HFFc6 (cell line): ENCODE measurements at places on chromosomes 3 and 15.
A peak's percentile ranks its signal among the peaks of the same experiment; 100 is the strongest.

- DNase-seq = no peak
These were observed 579 bp upstream of the UBE3A start for GRCh38 chr15:25439369-25439836.

DNA sequence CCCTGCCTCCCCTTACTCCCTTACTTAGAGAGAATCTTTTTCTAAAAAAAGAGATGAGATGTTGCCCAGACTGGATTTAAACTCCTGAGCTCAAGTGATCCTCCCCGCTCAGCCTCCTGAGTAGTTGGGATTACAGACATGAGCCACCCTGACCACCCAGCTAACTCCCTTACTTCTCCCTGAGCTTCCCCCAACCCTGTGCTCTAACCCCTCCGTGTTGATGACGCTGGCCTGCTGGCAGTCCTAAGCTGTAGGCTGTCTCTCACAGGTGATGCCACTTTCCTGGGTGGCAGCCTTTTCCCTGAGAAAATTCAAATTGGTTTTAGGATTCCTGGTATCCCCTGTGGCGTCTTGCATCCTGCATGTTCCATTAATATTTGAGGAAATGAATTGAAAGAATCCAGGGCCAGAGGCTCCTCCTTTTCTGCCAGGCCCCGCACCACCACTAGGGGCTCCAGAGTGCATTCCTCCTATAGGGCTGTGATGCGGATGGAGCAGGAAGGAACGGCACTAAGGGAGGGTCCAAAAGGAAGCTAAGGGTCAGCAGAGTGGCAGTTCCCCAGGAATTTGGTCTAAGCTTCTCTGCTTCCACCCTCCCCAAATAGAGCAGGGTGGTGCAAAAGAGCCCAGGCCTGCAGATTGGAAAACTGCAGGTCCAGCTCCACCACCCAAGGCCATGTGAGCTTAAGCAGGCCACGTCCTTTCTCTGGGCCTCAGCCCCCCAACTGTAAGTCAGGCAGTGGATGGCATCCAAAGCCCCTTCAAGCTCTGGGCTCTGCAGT lies 101.1 kb downstream of the DAPK2 start:
- peak; percentile 41 for DNase-seq

GRCh38 chr3:9916734-9917680 lies at the start of gene IL17RC:
TSS of gene IL17RC (plus strand) at chr3:9917098. CDS start at chr3:9917316, 218 bp downstream.
- peak; percentile 95 for DNase-seq

DNA sequence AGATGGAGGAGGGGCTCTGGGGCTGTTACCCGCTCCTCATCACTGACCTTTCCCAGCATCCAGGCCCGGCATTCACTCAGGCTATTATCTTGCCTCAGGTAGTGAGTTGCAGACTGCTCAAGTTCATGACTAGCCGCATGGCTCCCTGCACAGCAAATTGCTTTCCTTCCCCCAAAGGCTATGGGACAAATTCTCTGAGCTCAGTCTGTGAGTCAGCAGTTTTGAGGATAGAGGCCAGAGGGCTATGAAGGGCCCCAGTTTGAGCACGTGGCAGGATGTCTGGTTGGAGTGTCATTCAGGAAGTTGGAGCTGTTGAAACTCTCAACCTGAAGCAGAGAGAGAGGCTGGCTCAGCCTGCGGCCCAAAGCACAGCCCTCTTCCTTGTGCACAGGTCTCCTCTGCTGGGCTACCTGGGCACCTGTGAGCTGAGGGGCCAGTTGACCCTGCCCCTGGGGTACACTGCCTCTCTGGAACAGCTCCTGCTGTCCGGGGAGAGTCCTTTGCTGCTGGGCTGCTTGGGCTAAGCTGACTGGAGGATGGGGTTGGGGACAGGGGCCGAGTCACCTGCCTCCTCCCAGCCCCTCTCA lies 7.9 kb downstream of the FAH start:
- peak; percentile 93 for DNase-seq

DNA sequence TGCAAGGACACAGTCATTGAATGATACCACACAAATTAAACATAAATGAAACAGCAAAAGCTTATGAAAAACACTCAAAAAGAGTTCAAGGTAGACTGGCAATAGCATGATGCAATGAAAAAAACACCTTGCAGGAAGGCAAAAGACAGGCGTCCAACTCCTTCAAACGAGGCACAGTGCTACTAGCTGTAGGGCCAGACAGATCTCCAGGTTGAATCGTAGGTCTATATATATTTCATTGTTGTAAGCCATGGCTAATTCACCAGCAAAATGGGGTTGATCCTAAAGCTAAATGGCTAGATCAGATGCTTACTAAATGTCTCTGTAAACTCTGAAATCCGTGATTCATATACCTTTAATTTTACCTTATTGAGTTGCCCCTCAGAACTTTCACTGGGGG lies 94.2 kb downstream of the THRB start:
- no peak for DNase-seq

DNA sequence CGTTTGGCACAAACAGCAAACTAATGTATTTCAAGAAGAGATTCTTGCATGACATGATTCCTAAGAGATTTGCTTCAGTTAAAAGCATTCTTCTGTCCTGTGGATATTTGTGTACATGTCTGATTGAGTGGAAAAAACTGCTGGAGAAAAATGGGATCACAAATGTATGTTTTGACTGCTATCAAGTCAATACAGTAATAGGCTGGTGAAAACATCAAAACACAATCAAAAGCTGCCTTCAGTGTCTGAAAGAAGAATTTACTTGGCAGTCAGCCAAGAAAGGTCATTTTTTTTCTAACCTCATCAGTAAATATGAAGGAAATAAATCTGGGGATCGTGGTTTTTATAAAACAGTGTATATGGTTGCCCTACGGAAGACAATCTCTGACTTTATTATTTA lies 1214.8 kb downstream of the NSUN3 start:
- no peak for DNase-seq

GRCh38 chr3:14780927-14781507 lies 37.7 kb upstream of the FGD5 start:
- peak; percentile 35 for DNase-seq

GRCh38 chr3:150331978-150332568 lies 76.0 kb upstream of the TSC22D2 start:
- DNase-seq = no peak

- DNase-seq = no peak
These were observed 98.1 kb upstream of the SNRPN start for GRCh38 chr15:24856397-24857390.

- DNase-seq = no peak
These were observed 776.8 kb downstream of the GRM7 start for GRCh38 chr3:7637694-7638093.

- no peak for DNase-seq
These were observed 456.9 kb upstream of the UBE2E2 start for GRCh38 chr3:22746221-22746620.

DNA sequence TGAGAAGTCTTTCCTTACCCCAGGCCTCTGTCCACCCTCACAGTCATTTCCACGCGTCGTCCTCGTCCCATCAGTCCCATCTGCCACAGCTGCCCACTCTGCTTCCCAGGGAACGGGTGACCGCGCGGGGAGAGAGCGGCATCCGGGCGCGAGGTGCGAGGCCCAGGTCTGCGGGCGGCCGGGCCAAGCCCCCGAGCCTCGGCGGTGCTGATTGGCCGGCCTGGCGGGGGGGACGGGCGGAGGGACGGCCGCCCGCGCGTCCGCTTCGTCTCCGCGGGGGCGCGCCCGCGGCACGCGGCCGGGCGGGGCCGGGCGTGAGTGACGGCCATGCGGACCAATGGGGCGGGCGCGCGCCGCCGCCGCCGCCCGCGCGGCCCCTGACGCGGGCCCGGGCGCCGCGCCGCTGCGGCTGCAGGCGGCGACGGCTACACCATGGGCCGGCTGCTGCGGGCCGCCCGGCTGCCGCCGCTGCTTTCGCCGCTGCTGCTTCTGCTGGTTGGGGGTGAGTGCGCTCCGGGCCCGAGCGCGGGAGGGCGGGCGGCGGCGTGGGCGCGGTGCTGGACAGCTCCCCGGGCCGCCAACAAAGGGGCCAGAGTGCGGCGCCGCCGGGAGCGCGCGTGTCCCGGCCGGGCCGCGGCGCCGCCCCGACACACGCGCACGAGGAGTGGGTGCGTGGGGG lies at the start of gene PODXL2:
Gene PODXL2, plus strand, starts transcription at position 398 of the 679 bp plus-strand sequence. Its CDS starts 35 bp downstream, at position 433.
- no peak for DNase-seq

- DNase-seq = no peak
These were observed 60.9 kb upstream of the ATP13A5 start for GRCh38 chr3:193439423-193439822.

GRCh38 chr3:56931836-56932235 lies 128.6 kb upstream of the SPATA12 start:
- no peak for DNase-seq

DNA sequence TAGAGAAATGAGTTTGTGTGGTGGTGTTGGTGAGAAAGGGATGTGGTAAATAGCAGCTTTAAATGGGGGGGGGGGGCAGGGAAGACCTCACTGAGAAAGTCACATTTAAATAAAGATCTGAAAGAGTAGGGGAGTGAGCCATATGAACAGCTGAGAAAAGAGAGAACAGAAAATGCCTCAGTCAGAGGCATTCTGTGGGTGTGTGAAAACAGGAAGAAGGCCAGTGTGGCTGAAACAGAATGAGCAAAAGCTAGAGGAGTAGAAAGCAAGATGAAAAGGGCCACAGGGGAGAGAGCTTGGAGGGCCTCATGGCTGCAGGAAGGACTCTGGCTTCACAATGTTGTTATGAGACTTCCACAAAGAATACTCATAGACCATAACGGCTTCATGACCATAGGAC lies 783.3 kb downstream of the ZPLD1 start:
- DNase-seq = no peak

DNA sequence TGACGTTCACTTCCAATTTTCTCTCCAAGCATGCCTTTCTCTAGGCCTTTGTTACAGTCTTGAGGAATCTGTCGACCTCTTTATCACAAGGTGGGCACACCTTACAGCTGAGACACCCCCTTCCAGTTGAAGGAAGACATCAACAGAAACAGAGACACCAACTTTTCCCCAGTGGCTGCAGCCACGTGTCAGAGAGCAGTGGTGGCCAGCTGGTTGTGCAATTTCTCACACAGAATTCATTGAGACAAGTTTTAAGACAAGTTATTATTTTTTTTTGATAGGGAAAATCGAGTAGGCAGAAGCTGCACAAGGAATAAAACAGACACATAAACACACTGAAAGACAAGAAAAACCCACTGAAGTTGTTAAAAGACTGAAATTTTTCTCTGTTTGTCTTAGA lies 436.7 kb upstream of the MDFIC2 start:
- no peak for DNase-seq

- DNase-seq = no peak
These were observed 279.8 kb downstream of the ZPLD1 start for GRCh38 chr3:102714567-102714966.

GRCh38 chr3:84074767-84075166 lies 884.0 kb upstream of the CADM2 start:
- DNase-seq = no peak

DNA sequence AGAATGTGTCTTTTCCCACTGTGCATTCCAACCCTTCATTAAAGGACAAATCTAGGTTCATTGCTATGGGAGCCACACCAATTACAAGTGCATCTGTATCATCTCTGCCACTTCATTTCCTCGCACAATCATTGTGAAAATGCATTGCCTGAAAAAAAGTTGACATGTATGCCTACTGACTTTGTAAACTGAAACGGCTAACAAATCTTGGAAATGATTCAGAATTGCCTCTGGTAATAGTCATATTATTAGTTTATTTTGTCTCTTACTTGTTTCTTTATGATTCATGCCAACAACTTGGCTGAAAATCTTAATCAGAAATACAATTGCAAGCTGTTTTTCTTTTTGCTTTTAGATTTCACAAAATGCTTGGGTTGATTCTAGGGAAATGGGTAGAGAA lies 497.1 kb downstream of the ZIC1 start:
- peak; percentile 19 for DNase-seq

DNA sequence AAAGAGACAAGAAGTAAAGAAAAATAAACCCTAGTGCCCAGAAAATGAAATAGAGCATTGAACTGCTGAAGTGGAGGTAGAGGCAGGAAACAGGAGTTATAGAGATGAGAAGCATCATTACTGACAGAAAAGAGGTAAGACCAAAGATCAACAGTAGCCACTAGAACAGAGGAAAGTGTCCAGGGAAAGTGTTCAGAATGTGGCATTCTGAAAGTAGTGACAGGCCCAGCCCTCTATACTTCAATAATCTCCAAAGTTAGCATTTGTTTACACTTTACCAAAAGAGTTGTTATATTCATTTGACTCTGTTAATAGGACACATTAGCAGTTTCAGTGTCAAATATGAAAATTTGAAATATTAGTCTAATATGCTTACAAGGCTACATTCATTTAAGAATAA lies 727.1 kb upstream of the NECTIN3 start:
- DNase-seq = no peak

- DNase-seq = no peak
These were observed 339.9 kb downstream of the CHL1 start for GRCh38 chr3:536417-536813.

DNA sequence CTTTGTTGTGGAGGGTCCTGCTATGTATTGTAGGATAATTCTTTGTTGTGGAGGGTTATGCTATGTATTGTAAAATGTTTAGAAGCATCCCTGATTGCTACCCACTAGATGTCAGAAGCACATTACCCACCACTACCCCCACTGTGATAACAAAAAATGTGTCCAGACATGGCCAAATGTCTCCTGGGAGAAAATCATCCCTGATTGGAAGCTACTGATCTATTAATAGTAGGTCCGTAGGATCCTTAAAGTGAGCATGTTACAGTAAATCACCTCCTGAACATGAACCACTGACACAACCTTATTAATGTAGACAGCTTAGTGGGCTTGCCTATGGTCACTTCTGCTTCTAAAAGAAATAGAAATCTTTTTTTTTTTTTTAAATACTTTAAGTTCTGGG lies 884.6 kb downstream of the AGBL1 start:
- DNase-seq = no peak

GRCh38 chr15:74010929-74011540 lies 16.5 kb downstream of the PML start:
- no peak for DNase-seq

GRCh38 chr15:49041426-49041825 lies 4.8 kb downstream of the SECISBP2L start:
- no peak for DNase-seq

- DNase-seq = no peak
These were observed 22.3 kb downstream of the GMNC start for GRCh38 chr3:190840146-190840545.

DNA sequence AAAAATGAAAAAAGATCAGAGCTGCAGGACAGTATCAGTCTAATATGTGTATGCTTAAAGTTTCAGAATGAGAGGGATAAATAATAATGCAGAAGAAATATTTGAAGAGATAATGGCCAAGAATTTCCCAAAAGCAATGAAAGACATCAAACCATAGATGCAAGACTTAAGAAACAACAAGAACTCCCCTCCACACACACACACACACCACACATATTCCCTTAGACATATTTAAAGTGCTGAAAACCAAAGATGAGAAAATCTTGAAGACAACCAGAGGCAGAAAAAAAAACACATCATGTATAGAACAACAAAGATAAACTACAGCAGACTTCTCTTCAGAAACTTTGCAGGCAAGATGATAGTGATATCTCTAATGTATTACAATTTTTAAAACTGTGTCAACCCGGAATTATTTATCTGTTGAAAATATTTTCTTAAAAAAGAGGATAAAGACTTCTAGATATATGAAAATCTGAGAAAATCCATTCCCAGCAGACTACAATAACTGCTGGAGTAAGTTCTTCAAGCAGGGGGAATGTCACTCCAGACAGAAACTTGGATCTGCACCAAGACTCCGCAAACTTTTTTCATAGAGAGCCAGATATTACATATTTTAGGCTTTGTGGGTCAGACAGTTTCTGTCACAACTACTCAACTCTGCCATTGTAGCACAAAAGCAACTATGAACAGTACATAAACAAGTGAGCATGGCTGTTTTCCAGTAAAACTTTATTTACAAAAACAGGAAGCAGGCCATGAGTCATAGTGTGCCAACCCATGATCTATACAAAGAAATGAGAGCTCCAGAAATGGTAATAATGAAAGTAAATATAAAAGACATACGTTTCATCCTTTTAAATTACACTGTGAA lies 223.4 kb upstream of the CGNL1 start:
- DNase-seq = no peak

- DNase-seq = no peak
These were observed 17.3 kb upstream of the SOX14 start for GRCh38 chr3:137746808-137747207.
